ENCODE measurements at places on chromosomes 3 and 15. TPM values are rescaled to one million over a fixed set of nuclear protein-coding genes. Genes with fewer than 3 reads are reported as not detected.

Gene NR2E3
- total RNA-seq = not detected

Gene CACNA2D3
- total RNA-seq = 2.0 TPM

Gene NMNAT3
- not detected for total RNA-seq

- no peak for DNase-seq
These were observed 24.7 kb downstream of the PLA2G4D start for GRCh38 chr15:42069496-42070278.

GRCh38 chr3:138455801-138456716, 21.6 kb downstream of the ESYT3 start:
- DNase-seq = peak; percentile 73

Gene CSK
- total RNA-seq = 29.8 TPM

DNA sequence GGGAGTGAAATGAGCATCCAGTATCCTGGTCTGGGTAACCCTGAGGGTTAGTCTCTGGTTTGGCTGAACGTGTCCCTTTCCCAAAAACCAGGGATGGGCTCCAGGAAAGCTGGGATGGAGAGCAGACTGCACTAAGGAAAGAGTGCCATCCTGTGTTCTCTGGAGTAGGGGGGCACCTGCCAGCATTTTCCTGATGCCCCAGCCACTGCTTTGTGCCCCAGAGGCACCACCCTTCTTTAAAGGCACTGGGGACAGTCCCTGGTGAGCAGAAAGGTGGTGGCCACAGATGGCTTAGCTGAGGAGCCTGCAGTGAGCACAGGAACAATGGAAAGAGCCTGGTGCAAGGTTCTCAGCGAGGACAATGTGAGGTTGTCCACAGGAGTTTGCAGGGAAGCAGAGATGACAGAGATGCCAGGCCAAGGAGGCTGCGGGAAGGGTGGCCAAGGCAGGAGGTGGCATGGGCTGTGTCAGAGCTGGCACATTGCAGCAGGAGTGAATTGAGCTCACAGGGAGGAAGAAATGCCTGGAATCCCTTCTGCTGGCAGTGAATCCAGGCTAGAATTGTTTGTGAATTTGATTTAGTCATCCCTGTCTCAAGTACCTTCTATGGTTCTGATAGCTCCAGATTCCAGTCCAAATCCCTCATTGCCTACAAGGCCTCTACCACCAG, 39.9 kb downstream of the AMOTL2 start:
- DNase-seq = peak; percentile 45

Gene PCLAF
- 180 TPM for total RNA-seq

DNA sequence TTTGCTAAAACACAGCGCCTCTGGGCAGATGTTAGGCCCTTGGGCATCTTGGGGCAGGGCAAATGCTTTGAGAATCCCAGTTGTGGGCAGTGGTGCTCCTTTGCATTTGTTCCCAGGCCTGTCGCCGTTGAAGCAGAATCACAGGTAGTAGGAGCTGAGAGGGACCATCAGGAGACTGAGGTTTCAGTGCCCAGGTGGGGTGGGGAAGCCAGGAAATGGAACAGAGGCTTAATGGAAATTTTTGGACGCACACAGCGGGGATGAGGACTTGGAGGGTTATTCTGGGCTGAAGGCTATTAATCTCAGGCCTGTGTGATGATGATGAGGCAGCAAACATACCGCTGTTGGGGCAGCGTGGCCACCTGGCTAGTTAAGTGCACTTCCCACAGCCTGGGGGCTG, 99.5 kb downstream of the SV2B start:
- no peak for DNase-seq

Gene LINGO1
- total RNA-seq = 0.60 TPM

Gene RTP3
- total RNA-seq = not detected

DNA sequence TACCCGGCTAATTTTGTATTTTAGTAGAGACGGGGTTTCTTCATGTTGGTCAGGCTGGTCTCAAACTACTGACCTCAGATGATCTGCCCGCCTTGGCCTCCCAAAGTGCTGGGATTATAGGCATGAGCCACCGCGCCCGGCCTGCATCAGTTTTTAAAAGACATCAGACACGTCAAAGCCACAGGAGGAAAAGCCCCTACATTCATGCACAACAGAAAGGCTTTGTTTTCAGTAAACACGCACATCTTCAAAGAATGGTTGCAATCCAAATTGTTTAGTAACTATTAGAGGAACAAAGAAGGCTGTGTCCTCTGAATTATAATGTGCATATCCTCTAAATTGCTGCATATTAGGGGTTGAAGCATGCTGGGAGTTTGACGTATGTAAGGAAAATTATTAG, 53.3 kb downstream of the BTD start:
- no peak for DNase-seq

DNA sequence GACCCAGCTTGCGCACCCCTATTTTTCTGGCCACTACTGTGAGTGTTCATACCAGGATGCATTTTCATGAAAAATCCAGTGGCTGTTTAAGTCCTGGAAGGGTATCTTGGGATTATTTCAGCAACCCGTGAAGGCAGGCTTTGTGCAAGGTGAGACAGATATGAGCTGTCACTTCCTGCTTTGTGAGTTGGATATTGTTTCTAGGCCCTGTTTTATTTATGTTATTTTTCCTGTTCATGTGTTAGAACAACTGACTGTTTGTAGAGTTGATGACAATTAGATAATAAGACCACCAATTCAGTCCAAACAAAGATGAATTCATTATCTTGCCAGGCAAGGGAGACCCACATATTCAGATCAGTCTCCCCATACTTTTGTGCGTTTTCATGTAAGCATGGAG, 42.5 kb downstream of the ZBTB38 start:
- peak; percentile 52 for DNase-seq

Gene MME
- total RNA-seq = 77.8 TPM

Gene RLBP1
- total RNA-seq = not detected

Gene CASR
- not detected for total RNA-seq

Gene GOLGA6D
- not detected for total RNA-seq

DNA sequence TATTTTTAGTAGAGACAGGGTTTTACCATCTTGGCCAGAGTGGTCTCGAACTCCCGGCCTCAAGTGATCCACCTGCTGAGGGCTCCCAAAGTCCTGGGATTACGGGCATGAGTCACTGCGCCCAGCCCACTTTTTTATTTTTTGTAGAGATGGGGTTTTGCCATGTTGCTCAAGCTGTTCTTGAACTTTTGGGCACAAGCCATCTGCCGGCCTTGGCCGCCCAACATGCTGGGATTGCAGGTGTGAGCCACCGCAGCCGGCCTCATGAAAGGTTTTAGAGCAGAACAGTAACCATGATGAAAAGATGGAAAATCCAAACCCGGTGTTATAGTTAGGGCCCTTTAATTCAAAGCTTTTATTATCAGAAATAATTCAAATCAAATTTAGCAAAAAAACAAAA, 15.6 kb upstream of the MB21D2 start:
- no peak for DNase-seq

GRCh38 chr15:43931119-43931518, 104.3 kb downstream of the WDR76 start:
- no peak for DNase-seq

DNA sequence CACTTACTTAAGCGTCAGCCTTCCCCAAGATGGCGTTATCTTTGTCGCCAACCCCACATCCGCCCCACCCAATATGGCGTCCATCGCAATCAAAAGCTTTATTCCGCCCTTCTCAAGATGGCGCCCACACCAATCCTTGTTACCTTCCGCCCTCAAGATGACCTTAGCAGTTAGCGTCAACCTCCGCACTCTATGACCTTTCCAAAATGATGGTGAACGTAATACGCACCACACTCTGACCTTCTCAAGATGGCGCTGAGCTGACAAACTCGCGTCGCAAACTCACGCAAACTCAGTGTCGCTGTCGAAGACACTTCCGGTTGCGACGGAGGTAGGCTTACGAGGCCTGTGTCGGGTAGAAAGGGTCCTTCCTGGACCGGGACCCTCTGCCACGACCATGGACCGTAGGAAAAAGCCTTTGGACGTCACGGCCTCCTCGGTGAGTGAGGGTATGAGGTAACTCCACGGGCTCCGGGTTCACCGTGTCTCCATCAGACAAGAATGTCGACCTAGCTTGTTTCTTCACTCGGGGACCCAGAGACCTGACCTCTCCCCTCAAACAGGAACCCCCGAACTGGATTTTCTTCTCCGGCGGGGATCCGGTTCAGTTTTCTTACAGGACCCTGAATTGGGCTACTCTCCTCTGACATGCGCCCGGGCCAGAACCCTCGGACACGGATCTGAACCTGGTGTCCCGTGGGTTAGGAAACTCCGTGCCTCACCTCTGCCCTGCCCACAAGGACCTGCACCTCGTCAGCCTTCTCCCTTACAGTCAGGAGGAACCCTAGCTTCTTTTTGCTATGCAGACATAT, at the start of gene CCDC174:
Gene CCDC174, plus strand, starts transcription at position 323 of the 812 bp plus-strand sequence. Its CDS starts 75 bp downstream, at position 398.
- DNase-seq = peak; percentile 99

DNA sequence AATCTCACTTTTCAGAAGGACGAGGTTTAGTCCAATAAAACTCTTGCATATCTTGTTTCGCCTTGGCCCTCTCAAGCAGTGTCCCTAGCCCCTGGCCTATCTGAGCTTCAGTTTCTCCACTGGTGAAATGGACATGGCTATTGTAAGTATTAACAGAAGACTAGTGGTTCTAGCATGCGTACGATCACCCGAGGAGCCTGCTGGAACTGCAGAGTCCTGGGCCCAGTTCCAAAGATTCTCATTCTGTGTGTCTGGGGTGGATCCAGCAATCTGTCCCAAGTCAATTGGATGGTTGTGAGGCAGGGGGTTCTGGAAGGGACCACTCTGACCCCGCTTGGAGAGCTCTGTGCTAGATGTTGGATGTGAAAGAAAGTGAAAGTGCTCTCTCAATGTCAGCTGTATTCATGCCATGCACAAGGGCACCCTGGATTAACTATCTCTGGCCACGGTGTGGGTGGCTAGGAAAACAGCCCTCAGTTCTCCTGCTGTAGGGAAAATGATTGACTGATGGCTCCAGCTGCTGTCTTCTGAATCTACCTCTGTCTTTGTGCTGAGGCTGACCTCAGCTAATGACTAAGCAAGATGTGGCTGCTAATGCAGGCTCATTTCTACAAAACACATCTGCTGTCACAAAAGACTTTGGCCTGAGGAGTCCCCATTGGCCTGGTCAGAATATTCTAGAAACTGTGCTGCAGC, 1.9 kb upstream of the PLA1A start:
- DNase-seq = no peak

Gene CCR1
- total RNA-seq = not detected

DNA sequence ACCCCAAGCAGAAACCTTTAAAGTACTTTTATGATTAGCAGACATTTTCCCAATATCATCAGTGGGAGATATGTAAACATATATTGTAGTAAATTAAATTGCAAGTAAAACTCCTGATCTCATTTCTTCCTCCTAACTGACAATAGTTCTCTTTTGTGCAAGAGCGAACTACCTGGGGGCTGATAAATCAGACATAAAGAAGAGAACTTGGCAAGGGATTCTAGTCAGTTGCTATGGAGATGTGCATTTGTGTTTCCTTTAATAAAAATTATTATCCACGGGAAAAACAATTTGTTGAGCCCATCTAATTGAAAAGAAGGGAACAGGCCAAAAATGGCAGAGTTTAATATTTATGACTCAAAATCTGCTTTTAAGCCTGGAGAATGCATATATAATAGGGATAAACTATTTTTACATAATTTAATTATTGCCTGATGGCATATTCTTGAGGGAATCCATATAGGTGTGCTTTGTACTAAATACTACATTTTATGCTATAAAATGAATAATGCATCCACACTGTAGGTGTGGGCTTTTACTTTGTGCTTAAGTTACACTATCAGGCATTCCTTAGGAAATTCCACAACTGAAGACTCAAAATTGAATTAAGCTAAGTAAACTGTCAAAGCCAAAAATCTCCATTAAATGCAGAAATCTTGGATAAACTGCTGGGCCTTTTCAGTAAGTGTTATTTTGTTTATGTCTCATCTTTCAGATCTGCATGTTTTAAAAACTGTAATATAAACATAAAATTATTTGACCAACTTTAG, 258.1 kb downstream of the ERC2 start:
- DNase-seq = no peak

GRCh38 chr3:12939137-12939536, 97.8 kb upstream of the RPL32 start:
- no peak for DNase-seq

DNA sequence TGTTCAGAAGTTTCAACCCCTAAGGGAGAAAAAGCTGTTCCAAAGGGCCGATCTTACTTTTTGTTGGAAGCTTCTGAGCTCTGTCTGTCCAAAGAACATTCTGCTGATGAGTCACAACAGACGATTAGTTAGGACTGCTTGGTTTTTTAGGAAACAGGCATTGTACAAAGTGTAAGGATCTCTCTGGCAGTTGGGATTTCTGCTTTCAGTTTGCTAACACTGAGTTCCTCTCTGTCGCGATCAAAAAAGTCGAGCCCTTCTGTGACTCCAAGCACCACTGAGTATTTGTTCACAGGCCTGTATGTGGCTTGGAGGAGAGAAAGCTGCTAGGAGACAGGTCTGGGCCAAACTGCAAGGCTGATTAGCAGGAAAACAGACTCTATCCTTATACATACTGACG, 91.8 kb upstream of the PFN2 start:
- peak; percentile 28 for DNase-seq

Gene ANKRD34C
- total RNA-seq = not detected

DNA sequence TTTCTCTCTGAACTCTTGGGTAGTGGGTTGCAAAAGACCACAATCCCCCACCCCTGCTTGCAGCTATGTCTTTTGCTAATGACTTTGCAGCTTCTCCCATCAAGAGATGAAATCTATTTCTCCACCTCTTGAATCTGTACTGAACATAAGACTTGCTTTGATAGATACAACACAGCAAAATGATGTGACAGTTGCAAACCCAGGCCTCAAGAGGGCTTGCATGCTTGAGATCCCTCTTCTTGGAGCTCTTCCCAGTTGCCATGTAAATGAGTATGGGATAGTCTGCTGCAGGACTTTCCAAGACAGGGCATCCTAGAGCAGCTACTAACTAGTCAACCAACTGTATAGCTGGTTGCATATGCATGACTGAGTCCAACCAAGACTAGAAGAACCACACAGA, 783.6 kb downstream of the PDCD6IP start:
- DNase-seq = no peak

DNA sequence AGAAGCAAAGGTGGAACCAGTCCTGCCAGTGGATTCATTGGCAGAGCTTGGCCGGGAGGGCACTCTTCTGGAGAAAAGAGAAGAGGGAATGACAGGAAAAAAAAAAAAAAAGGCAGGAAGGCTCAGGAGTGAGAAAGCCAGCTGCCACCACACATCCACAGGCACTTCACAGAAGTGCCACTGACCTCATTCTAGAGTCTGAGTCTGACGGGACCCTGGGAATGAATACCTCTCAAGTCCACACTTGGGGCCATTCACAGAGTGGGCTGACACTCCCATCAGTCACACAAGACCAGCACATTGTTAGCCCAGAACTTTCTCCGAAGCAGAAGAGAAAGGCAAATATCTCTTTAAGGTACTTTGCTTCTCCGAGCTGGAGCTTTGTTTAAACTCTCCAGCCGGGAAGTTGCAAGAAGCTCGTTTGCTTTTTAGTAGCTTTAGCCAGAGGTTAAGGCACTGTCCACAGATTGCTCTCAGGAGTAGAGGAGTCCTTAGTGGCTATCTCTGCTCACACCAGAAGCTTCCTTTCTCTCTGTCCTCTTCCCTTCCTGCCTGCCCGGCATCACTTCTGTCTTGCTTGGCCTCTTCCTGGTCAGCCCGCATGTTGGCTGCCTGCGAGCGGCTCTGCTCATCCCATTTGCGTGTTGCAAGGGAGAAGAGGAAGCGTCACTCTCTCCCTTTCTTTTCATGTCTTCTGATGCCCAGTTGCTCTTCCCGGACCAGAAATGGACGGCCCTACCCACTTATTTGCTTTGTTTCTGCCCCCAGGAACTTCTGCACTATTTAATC, 53.8 kb downstream of the CMTM6 start:
- no peak for DNase-seq

- no peak for DNase-seq
These were observed 271.9 kb upstream of the TBL1XR1 start for GRCh38 chr3:177469216-177469615.

Gene CD86
- not detected for total RNA-seq

GRCh38 chr15:99239545-99240198, 9.7 kb downstream of the TTC23 start:
- DNase-seq = no peak
